ENCODE measurements at places on chromosomes 3 and 15. TPM values are rescaled to one million over a fixed set of nuclear protein-coding genes. Genes with fewer than 3 reads are reported as not detected.

DNA sequence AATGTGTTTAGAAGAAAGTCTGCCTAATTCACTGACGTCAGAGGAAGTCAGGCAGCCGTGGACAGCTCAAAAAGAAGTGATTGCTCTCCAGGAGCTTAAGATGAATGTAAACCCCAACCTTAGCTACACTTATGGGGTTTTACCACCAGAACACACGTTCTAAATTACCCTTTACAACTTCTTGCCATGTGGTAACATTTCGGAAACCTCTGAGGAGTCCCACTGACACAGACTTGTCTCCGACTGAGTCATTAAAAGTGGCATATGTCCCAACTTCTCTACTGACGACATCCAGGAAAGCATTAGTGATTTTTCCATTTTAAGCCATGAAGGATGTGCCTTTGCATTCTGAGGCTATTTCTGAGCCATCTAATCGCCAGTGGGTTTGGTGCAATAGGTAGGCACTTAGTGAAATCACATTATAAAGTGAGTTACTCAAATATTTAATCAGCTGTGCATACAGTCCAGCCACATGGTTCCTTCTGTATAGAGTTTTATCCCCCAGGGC, 32.4 kb downstream of the C2CD4A start:
- no peak for DNase-seq

DNA sequence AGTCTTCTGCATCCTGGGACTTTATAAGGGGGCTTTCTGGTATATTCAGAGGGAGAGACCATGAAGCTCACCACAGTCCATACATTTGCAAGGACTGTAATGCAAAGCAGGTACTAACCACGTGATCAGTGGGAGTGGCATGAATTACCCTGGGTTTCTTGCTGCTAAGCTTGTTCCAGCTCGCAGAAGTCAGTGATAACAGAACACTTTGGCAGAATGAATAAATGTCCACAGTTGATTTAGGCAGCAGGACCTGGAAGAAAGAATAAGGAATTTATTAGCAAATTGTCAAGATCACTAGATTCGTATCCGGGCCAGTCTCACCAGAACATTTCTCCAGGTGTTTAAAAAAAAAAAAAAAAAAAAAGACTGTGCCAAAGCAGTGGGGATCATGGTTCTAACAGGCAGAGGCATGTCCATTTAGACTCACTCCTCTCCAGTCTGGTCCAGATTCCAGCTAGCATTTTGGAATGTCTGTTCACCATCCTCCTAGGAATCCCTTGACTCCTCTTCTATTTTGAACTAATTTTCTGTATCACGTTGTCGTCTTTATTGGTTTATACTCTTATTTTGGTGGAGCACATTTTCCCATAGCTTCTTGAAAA, 24.5 kb downstream of the HHLA2 start:
- DNase-seq = no peak

DNA sequence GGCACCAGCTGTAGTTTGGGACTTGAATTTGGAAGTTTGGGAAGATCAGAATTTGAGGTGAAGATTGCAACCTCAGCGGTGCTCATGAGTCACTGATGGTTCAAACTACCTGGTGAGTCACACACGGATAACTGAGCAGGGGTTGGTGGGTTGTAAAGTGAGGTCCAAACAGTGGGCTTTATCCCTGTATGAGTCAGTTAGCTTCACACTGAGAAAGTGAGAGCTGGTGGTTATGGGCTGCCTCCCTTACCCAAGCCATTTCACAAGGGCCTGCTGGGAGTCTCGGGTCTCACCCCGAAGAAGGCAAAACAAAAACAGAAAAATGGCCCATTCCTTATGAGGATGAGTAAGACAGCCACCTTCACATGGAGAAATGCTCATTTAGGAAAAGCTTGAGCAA, 77.0 kb downstream of the ITGA11 start:
- no peak for DNase-seq

- no peak for DNase-seq
Observed at GRCh38 chr3:114092151-114093015, 35.8 kb downstream of the QTRT2 start.

GRCh38 chr3:2343031-2343682, 244.5 kb downstream of the CNTN4 start:
- DNase-seq = no peak

- no peak for DNase-seq
Observed at GRCh38 chr3:58398669-58399333, 34.8 kb downstream of the PDHB start.

- no peak for DNase-seq
Observed at GRCh38 chr3:109772520-109772919, 435.2 kb upstream of the DPPA4 start.

DNA sequence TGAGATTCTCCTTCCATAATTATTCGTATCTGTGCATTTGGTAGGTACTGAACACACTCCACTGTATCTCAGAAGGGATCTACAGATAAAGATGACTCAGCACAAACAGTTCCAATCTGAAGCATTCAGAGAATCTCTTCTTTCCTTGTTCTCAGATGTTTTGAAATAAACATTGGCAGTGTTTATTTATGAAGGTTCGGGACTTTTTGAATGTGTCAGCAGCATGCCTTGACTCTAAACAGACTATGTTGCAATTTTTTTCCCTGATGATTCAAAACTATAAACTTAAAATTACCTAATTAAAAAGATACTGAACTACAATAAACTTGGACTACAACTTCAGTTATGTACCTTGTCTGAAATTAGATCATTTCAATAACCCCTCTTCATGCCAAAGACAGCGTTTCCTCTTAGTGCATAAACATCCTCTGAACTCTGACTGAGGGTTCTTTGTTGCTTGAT, 612.9 kb upstream of the TBL1XR1 start:
- DNase-seq = no peak

DNA sequence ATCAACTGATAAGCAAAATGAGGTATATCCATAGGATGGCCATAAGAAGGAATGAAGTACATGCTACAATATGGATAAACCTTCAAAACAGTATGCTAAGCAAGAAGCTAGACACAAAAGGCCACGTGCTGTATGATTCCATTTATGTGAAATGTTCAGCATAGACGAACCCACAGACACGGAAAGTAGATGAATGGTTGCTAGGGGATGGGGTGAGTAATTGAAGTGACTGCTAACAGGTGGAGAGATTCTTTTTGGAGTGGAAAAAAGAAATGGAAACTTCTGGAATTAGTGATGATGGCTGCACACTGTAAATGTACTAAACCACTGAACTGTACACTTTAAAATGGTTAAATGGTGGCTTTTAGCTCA, 630 bp upstream of the EFCAB12 start:
- no peak for DNase-seq

- no peak for DNase-seq
Observed at GRCh38 chr15:98794748-98795147, 146.4 kb downstream of the IGF1R start.

GRCh38 chr3:153835540-153835939, 285.6 kb upstream of the ARHGEF26 start:
- DNase-seq = no peak

DNA sequence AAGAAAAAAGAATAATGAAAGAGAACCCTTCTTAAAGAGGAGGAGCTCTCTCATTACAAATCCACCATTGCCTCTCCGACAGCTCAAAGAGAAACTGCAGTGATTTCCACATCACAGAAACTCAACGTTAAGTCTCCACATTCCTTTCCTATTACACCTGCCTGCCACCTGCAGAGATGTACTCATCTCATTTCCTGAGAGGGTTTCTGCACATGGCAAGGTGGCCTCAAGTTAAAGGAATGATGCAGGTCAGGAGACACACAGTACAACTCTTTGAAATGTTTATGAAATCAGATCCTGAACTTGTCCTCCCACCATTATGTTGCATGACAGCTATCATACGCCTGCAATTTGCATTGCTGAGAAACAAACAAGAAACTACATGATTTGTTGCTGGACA, 458.4 kb upstream of the ADAMTS9 start:
- DNase-seq = no peak

DNA sequence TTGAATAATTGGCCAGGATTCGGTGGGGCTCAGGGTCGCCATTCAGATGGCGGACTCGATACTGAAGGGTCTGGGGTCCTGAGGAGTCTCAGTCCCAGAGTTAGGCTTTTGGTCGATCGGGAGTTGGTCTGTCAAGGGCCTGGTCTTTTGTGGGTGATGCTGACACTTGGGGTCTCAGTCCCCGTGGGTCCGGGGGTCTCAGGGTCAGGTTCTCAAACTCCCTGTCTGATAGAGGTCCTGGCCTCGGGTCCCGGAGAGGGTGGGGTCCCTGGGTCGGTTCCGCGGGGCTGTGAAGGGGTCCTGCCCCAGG, 467 bp downstream of the NCKIPSD start:
- no peak for DNase-seq

DNA sequence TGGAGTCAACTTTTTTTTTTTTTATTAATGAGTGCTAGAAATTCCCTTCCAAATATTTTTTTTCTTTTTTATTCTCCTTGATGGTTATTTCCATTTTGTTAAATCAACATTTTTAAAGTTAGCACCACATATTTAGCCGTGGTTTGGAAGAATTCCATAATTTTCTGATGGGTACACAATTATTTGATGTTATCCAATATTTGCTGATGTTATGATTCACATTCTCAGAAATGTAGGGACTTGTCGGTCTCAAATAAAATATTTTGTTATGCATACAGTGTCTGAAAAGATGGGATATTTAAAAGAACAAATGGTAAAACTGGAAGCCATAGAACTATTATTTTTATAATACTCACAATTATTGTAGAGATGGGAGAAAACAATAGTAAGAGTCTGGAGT, 911.5 kb upstream of the GBE1 start:
- DNase-seq = no peak

- DNase-seq = no peak
Observed at GRCh38 chr3:133927540-133928066, 31.9 kb upstream of the RAB6B start.

Gene PLD1
- 21.1 TPM for total RNA-seq

Gene PLA2G4D
- not detected for total RNA-seq

Gene SIAH2
- 40.3 TPM for total RNA-seq

Gene CLDN16
- total RNA-seq = 0.29 TPM

Gene APBA2
- total RNA-seq = 5.0 TPM

Gene LAMB2
- 540 TPM for total RNA-seq

Gene ACKR2
- 15.8 TPM for total RNA-seq

Gene SPATA12
- 0.29 TPM for total RNA-seq
